ENCODE measurements at places on chromosomes 2 and 18.

- DNase-seq = no peak
Observed at GRCh38 chr2:108267101-108267500, 21.6 kb upstream of the SULT1C2 start.

GRCh38 chr2:51612387-51612786, 580.5 kb upstream of the NRXN1 start:
- no peak for DNase-seq

GRCh38 chr18:48345596-48345995, 63.6 kb downstream of the ZBTB7C start:
- no peak for DNase-seq

- no peak for DNase-seq
Observed at GRCh38 chr18:76429262-76430126, 65.5 kb downstream of the ZNF516 start.

DNA sequence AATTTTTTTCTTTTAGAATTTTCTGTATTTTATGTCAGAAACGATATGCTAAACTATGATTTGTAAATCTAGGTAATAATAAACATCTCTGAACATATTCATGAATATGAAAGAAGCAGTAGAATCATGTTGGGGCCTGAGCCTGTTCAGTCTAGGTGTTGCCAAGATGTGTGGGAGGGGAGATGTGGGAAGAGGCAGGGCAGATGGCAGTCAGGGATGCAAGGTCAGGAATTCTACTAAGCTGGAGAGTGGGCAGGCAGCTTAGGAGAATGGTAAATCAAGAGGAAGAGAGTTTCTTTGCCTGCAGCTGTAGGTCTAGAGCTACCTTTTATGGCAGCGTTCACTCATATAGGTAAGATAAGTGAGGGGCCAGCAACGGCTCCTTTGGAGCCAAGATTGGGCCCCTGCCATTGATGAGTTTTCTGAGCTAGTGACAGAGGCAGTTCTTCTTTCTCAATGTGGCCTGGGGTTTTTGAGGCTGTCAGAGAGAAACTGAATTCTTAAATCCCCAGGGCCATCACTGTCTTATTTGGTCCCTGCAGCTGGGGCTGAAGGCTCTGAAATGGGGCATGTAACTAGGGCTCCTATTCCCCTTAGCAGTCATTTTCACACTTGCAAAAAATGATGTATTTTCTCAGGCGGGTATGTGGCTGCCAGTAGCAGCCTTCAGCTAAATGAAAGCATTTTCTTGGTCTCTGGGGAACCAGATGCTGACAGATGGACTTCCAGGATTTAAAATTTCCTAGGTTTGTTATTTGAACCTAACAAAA, 232.8 kb downstream of the PIK3C3 start:
- no peak for DNase-seq

DNA sequence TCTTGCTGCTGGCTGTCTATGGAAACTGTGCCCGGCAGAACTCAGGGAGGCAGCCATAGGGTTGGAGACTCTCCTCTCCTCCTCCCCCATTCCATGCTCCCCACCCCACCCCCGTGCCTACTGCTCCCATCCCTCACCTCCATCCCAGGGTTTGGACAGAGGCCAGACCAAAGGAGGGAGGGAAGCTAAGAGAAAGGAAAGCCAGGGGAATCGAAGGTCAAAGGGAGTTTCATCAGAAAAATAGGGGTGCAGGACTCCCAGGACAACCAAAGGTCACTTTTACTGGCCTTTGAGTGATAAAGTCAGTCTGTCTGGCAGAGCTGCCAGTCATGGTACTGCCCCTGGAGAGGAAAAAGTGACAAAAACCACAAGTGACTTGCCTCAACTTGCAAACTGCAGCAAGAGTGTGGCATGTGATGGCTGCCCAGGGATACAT, 187.3 kb upstream of the CTAGE1 start:
- no peak for DNase-seq

DNA sequence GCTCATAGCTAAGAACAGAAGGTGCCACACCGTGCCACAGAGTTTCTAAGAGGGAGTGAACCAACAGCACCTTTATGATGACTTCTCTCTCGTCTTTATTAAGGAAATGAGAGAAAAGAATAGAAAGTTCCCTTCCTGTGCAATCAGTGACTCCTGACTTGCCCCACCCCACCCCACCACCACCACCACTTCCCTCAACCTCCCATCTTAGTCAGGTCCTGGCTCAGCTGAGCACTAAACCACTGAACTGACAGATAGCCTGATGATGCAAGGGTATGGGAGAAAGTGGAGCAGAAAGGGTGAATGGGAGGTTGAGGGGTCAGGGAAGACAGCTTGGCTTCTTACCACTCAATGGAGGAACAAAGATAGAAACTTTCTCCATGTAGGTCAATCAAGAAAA, 75.2 kb upstream of the RMDN2 start:
- DNase-seq = no peak

GRCh38 chr2:238635647-238636051, 208.9 kb downstream of the ASB1 start:
- no peak for DNase-seq

DNA sequence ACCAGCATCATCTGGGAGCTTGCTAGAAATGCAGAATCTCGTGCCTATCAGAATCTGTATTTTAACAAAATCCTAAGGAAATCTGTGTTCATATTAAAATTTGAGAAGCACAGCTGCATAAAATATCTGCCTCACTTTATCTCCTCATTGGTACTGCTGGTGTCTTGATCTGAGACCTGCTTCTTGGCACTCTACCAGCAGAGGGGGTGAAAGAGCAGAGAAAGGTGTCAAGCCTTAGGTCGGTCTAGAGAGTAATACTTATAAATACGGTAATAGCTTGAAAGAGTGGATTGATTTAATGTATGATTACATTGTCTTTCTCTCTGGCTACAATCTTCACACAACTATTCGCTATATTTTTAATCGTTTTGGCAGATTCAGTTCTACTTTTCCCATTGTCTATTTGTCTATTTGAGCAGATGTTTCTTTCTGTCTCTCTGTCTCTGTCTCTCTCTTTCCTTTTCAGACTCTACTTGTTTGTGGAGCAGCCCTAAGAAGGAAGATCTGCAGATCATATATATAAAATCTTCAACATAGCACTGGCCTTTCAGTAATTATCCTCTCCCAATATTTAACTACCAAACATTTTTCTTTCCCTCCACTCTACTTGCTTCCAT, 1.7 kb upstream of the GCG start:
- DNase-seq = no peak

GRCh38 chr2:159156834-159157233, 129.7 kb downstream of the WDSUB1 start:
- no peak for DNase-seq

GRCh38 chr18:9428862-9429661, 46.3 kb upstream of the RALBP1 start:
- no peak for DNase-seq

DNA sequence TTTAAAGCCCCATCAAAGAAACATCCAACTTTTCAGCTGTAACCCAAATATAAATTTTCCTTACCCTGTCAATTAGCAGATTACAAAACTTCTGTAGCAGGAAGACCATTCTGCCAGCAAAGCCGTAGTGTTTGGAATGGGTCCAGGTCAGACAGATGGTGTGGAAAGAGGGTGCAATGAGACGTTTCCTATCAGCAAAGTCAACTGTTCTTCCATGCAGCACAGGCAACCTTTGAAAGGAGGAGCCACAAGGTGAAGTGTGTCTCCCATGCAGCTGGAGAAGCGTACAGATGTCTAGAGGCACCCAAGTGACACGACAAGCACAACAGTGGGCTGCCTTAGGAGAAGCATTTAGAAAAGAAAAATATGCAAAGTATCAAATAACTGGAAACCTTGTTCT, 83.7 kb downstream of the SP3 start:
- DNase-seq = no peak

GRCh38 chr2:145068509-145068908, 548.6 kb upstream of the ZEB2 start:
- DNase-seq = no peak

Data from GOT3 (cell line).